ENCODE measurements at places on chromosomes 12 and 14. TPM values are rescaled to one million over a fixed set of nuclear protein-coding genes. Genes with fewer than 3 reads are reported as not detected.

DNA sequence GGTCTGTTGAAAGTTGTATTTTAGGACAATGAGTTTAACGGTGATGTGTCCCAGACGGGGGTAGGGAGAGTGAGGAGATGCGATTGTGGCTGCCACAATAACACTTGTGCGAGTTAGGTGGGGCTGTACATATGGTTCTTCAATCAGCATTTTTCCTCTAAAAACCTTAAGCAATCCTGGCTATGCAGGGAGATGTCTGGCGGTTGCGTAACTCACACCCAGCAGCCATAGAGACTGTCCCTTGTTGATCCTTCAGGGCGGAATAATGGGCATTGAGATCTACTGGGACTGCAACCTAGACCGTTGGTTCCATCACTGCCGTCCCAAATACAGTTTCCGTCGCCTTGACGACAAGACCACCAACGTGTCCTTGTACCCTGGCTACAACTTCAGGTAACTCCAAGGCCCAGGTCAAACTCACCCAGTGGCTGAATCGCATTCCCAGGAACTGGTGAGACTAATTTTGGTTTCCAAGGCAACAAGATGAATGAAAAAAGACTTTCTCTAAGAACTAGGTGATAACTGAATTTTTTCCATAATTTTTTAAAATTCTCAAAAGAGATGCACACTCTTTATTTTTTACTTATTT is 34.6 kb downstream of the P2RX7 start:
- no peak for DNase-seq

DNA sequence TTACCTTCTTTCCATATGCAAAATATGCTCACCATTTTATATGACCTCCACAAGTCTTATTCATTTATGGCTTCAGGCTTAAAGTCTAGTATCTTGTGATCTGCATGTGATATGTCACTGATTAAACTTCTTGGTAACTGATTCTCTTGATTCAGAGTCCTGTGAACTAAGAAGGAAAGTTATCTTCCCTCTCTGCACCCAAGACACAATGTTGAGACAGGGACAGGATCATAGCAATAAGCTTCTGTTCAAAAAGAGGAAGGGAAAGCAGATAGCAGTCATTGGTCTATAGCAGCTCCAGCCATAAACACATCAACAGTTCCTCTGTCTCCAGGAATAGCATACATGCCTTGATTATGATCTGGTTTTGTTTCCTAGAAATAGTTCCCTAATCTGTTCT is 103.1 kb downstream of the UNC79 start:
- DNase-seq = no peak

DNA sequence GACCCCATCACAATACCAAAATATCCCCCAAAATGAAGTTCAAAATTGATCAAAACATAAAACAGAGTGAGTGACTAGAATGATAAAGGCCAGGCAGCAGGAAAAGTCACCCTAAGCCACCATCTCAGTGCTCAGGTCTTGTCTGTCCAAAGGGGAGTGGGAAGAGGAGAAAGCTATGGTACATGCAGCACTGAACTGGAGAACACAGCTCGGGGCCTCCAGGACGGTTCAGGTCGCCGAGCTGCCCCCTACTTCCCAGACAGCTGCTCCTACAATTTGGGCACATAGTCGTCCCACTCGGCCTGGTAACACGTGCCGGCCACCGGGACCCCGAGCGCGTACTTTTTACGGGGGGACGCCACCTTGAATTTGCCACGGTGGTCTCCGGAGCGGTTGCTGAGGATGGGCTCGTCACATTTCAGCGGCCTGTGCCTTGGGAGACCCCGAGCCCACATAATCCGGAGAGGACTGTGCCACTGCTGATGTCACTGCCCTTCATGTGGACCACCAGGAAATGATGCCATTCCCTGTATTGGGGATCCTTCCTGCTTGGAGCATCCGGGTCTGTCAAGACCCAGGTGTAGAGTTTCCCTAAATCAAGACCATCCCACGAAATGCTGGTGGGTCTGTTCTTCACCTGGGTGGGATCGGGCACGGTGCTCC is 31.6 kb downstream of the AK7 start:
- DNase-seq = no peak

GRCh38 chr12:99195474-99195873 is 452.1 kb upstream of the GARIN6 start:
- no peak for DNase-seq

GRCh38 chr12:21615431-21615830 is 10.8 kb upstream of the GYS2 start:
- peak; percentile 7 for DNase-seq

- no peak for DNase-seq
Observed at GRCh38 chr14:42316693-42317092, 710.0 kb downstream of the LRFN5 start.

GRCh38 chr14:89129570-89129969 is 287.5 kb downstream of the FOXN3 start:
- DNase-seq = no peak

Gene RERG
- total RNA-seq = 0.26 TPM
